Aortic smooth muscle cell (primary cell): ENCODE measurements at places on chromosomes 3 and 15. TPM values are rescaled to one million over a fixed set of nuclear protein-coding genes. Genes with fewer than 3 reads are reported as not detected.

Gene P2RY13
- not detected in 2 replicates for total RNA-seq

Gene GOLGA6L10
- 0.13 and 0.37 TPM in 2 replicates for total RNA-seq

Gene GCHFR
- 2.4 and 3.2 TPM in 2 replicates for total RNA-seq

Gene PLXNB1
- total RNA-seq: 14.1 and 15.9 TPM in 2 replicates

Gene CEP97
- 14.9 and 16.2 TPM in 2 replicates for total RNA-seq

Gene GOLGA8Q
- 1.7 and 2.0 TPM in 2 replicates for total RNA-seq

Gene DUOX1
- total RNA-seq: not detected in 2 replicates

Gene GRAMD1C
- total RNA-seq: 12.6 and 21.1 TPM in 2 replicates

Gene GOLGA8B
- total RNA-seq: 13.4 and 13.9 TPM in 2 replicates

Gene WDR49
- 0.12 and 0.13 TPM in 2 replicates for total RNA-seq

Gene ABHD5
- 22.2 and 25.6 TPM in 2 replicates for total RNA-seq

Gene P3H2
- total RNA-seq: 1.1 and 1.7 TPM in 2 replicates
